Smooth muscle cell of trachea (primary cell): ENCODE measurements at places on chromosomes 4 and X. TPM values are rescaled to one million over a fixed set of nuclear protein-coding genes. Genes with fewer than 3 reads are reported as not detected.

PRKG2 gene
- 23.3 and 41.9 TPM in 2 replicates for total RNA-seq

MID2 gene
- 4.3 and 4.8 TPM in 2 replicates for total RNA-seq

NOX1 gene
- total RNA-seq, result under 0.01 TPM in 1 of 2 replicates, not detected in the other

FRMPD3 gene
- under 0.01 and 0.15 TPM in 2 replicates for total RNA-seq

MXD4 gene
- 75.8 and 118 TPM in 2 replicates for total RNA-seq
